ENCODE measurements at places on chromosomes 12 and 14.

DNA sequence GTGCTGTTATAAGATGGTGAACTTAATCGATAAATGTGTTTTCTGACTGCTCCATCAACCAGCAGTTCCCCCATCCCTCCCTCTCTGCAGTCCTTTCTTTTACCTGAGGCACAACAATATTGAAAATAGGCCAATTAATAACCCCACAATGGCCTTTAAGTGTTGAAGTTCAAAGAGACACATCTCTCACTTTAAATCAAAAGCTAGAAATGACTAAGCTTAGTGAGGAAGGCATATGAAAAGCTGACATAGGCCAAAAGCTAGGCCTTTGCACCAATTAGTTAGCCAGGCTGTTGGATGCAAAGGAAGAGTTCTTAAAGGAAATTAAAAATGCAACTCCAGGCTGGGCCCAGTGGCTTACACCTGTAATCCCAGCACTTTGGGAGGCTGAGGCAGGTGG is 43.7 kb downstream of the SAV1 start:
- DNase-seq: no peak

DNA sequence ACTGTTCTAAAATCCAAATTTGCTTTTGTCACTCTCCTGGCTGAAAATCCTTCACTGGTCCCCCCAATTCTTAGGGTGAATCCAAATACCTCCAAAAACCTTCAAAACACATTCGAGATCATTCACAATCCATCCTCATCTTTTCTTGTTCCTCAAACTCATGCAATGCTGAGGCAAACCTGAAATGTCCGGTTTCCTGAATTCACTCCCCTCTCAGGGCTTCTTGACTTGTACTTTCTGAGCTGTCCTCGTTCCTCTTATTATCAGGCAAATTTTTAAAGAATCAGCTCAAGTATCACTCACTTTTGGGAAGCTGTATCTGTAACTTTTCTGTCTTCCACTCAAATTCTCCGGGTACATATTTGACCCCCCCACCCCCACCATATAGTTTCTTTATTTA is 84.9 kb upstream of the DUSP6 start:
- DNase-seq: no peak

DNA sequence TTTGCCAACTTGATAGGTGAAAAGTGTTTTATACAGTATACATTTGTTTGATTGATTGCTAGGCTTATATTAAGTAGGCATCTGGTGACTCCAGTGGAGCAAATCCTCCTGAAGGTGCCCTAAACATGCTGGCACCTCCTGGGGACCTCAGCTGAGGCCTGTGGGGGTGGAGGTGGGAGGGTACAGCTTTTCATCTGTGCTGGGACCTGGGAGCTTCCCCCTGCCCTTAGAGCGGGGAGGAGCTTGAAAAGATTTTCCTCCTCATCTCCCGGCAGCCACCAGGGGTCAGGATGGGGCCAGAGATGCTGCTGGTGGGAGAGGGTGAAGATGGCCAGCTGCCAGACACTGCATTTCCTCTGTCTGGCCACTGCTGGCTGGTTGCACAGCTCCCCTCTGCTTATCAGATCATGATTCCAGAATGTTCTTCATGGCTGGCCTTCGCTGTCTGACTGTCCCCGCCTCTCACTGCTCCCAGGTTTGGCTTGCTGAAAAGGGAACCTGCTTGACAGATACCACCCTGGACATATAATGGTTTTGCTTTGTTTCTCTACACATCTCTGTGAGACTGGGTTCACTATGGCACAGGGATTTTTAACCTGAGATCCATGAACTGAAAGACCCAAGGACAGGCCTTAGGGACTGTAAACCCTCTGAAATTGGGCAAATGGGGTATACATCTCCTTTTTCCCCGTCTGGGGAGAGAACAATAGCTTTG is 10.5 kb upstream of the JPH4 start:
- DNase-seq: peak; percentile 93

DNA sequence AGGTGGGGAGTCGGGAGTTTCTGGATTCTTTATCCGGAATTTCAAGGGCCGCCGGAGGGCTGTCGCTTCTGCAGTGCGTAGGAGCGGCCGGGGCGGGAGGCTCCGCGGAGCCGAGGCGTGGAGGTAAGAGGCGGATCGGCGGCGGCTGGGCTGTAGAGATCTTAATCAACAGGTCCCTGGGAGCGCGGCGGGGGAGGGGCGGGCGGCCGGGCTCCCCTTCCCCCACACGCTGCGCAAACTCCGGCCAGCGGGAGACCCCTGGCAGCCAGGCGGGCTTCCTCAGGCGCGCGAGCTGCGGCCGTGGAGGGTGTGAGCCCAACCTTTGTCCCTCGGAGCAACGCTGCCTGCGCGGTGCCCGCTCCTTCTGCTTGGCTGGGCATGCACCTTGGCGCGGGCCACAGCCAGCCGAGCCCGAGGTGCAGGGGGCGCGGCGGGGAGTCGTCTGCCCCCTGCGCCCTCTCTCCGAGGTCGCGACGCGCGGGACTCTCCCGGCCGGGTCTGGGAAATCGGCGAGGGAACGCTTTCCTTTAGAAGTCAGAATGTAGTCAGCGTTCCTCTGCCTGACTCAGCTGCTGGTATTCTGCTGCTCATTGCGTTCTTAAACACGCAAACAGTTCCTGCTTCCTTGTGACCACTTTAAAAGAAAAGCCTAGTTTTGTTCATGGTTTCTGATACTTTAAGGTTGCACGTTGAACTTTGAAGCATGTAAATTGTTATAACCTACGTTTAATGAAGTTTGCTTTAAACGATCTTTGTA is at the start of gene PALS1:
Gene PALS1 (plus strand): TSS at position 25 of the 757 bp plus-strand sequence. CDS start 37,736 bp downstream, outside the sequence.
- DNase-seq: no peak

- no peak for DNase-seq
Observed at GRCh38 chr12:16499611-16500010, 106.4 kb downstream of the LMO3 start.

- peak; percentile 57 for DNase-seq
Observed at GRCh38 chr14:96735526-96735925, 61.7 kb upstream of the VRK1 start.

GRCh38 chr14:50864946-50865345 is 6.9 kb upstream of the ABHD12B start:
- no peak for DNase-seq

DNA sequence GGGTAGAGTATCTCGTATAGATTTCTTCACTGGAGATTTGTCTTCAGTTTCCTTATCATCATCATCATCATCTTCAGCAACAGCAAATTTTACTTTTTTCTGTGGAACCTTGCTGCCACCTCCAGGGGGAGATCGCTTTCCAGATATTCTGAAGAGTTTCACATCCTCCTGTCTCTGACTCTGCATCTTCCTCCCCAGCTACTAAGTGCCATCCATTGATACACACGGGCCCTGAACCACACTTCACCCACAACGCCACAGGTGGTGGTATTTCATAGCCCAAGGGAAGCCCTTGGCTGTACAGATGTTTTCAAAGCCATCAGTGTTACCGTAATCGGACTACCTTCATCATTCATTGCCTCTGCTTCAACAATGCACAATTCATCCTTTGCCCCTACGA is 82.2 kb downstream of the PPP2R5C start:
- DNase-seq: no peak

- DNase-seq: no peak
Observed at GRCh38 chr12:128672428-128672827, 151.3 kb downstream of the SLC15A4 start.

- DNase-seq: no peak
Observed at GRCh38 chr12:42960087-42960527, 370.6 kb upstream of the PRICKLE1 start.

GRCh38 chr12:28065889-28066630 is 93.5 kb upstream of the PTHLH start:
- no peak for DNase-seq

- DNase-seq: no peak
Observed at GRCh38 chr14:90062822-90063539, 1.2 kb downstream of the KCNK13 start.

DNA sequence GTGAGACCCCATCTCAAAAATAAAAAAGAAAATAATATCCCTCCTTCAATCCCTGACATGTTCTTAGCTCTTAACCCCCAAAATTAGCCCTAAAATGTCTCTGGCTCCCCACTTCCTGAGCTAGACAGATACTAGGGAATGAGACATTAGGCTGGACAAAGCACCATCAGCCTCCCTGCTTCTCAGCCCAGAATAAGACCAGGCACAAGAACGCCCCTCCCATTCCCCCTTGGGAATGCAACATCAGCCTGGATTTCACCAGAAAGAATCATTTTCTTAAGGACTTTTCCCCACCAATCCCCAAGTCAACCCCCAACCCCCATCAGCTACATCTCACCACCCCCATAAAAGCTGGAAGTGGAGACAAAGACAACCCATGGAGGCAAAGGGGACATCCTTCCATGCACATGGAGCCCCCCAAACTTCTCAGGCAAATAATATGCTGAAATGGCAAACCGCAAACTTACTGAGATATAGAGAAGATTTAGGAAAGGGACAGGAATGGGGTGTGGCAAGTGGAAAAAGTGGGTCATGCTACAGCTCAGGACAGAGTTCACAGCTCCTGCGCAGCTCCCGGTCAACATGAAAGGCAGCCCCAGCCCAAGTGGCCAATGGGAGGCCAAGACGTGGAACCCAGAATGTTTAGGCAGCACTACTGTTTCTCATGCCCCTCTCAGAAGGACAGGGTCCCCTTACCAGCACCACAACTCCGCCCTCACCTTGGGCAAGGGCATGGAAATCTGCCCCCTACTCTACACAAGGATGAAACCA is 2.7 kb downstream of the CHD4 start:
- DNase-seq: no peak

GRCh38 chr14:75260025-75260763 is 18.4 kb upstream of the FOS start:
- DNase-seq: no peak

GRCh38 chr12:116352315-116352835 is 74.9 kb upstream of the MED13L start:
- DNase-seq: no peak

GRCh38 chr12:68080577-68080976 is 79.0 kb downstream of the IFNG start:
- no peak for DNase-seq

DNA sequence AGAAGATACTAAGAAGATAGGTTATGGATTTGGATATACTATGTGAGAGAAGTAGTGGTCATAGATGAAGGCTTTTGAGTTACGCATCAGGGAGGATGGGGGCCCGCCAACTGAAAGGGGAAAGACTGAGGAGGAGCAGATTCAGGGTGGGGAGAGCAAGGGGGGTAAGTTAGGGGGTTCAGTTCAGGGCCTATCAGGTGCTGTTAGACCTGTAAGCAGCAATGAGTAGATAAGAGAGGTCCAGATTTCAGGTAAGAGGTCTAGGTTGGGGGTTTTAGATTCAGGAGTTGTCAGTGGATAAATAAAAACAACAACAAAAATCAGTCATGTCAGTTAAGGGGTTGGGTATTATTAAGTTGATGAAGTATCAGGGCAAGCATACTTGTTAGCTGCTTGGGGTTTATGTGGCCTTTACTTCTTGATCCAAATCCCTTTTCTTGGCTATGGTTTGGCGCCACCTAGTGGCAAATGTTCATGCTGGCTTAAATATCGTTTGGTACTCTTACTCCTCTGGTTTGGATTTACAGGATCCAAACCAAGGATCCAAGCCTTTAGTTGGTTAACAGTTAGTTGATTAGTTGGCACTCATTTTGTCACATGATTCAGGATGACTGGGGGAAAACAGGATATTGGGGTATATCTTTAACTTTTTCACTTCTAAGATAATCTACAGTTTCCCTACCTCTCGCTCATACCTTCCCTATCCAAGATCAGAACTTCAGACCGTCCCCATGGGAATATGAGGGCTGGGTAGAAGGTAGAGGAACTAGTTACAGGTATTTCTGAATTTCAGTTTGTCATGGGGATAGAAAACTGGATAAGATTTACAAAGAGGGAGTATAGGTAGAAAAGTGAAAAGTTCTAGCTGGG is 65.1 kb downstream of the PCNX1 start:
- peak; percentile 67 for DNase-seq

DNA sequence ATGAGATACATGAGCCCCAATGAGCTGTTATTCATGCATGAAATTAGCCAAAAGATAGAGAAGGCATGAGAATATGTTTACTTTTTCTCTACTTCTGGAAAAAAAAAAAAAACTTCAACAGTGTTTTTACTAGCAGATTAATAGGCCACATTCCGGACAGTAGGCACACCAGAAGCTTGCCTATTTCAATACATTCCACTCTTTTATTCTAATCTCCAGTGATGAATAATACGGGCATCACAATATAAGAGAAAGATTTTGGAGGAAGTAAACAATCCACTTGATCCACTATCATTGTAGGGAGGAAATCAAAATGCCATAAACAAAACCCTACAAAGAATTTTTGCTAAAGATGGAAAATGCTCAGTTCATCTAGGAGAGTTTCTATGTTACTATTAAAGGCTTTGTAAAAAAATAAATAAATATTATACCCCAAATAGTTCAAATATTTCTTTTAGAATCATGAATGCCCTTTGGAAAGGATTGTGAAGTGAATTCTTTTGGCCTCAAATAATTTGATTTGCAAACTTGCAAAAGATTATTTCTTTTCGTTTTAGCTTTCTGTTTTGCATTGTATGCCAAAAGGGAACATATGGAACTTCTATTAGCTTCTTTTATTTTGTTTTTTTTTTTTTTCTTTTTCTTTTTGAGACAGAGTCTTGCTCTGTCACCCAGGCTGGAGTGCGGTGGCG is 232.6 kb downstream of the EPS8 start:
- no peak for DNase-seq

- no peak for DNase-seq
Observed at GRCh38 chr12:15783288-15783687, 5.9 kb downstream of the EPS8 start.

GRCh38 chr14:105492031-105492970 is 1.3 kb downstream of the TEDC1 start:
- no peak for DNase-seq

DNA sequence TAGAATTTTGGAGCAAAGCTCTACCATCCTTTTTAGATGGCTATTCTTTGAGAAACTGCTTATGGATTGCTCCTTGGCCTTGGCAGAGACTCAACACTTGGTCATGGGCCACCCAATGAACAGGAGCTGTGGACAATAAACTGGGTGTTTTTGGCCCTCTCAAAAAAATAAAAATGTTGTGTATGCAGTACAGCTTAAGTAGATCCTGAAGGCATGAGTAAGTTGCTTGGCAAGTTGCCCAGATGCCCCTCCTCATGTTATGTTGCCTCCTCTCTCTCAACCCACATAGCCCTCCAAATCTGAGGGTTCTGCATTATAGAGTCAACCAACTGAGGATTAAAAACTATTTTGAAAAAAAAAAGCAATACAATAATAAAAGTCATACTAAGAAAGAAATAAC is 124.9 kb downstream of the ATP23 start:
- DNase-seq: no peak

DNA sequence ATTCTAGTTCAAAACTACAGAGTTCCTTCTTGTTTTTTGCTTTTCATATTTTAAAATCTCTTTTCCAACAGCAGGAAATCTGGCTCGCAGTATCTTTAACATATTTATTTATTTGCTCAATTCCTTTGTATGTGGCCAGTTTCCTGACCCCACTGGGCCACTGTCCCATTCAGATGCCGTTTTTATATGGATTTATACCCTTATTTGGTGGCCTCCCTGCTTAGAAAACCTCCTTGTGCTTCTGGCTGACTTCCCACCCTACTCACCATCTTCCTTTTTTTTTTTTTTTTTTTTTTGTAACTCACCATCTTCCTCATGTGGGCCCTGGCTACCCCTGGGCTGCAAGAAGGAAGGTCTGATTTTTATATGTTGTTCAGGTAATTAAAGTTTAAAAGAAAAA is 53.9 kb downstream of the TTLL5 start:
- no peak for DNase-seq
